ENCODE measurements at places on chromosomes 1 and 21. TPM values are rescaled to one million over a fixed set of nuclear protein-coding genes. Genes with fewer than 3 reads are reported as not detected.

- H3K27me3 ChIP-seq, result no peaks in the 10 kb centered on the region
- no peak overlapping the region for H3K27ac ChIP-seq
- DNase-seq, result no peak
- no peaks in the 10 kb centered on the region for H3K4me1 ChIP-seq
- H3K36me3 ChIP-seq, result no peaks in the 10 kb centered on the region
Observed at GRCh38 chr1:186283374-186283773, 91.7 kb downstream of the TPR start.

GRCh38 chr1:183291216-183291762 is 105.2 kb downstream of the LAMC2 start:
- peaks cover 29% of the 10 kb centered on the region for H3K4me1 ChIP-seq
- no peak overlapping the region for H3K4me3 ChIP-seq
- H3K27ac ChIP-seq, result no peak overlapping the region
- no peak for DNase-seq

GRCh38 chr1:10495952-10496351 is 21.2 kb downstream of the PEX14 start:
- peaks cover 15% of the 10 kb centered on the region for H3K4me1 ChIP-seq
- H3K27me3 ChIP-seq, result no peaks in the 10 kb centered on the region
- no peak overlapping the region for H3K4me3 ChIP-seq
- H3K27ac ChIP-seq, result peak overlapping the region; percentile 67

DNA sequence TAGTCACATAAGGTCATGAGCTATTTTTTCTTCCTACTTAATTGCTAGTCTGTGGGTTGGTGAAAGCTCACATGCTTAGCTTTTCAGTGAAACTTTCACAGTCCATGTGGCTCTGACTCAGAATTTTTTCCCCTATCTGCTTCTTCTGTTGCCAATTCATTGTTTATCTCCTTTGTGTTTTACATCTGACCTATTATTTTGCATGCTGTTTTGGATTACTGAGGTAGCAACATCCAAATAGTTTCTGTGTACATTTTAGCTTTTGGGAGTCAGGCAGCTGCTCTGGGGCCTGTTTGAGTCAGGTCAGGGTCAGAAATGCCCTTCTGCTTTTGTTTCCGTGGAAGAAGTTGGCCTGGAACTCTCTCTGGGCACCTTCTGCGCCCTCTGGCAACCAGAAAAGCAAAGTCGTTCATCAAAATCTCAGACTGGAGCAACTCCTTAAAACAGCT is 40.0 kb downstream of the ROR1 start:
- H3K27ac ChIP-seq, result no peak overlapping the region
- no peaks in the 10 kb centered on the region for H3K27me3 ChIP-seq
- no peak overlapping the region for H3K4me3 ChIP-seq
- peaks cover 42% of the 10 kb centered on the region for H3K36me3 ChIP-seq
- DNase-seq, result no peak

DNA sequence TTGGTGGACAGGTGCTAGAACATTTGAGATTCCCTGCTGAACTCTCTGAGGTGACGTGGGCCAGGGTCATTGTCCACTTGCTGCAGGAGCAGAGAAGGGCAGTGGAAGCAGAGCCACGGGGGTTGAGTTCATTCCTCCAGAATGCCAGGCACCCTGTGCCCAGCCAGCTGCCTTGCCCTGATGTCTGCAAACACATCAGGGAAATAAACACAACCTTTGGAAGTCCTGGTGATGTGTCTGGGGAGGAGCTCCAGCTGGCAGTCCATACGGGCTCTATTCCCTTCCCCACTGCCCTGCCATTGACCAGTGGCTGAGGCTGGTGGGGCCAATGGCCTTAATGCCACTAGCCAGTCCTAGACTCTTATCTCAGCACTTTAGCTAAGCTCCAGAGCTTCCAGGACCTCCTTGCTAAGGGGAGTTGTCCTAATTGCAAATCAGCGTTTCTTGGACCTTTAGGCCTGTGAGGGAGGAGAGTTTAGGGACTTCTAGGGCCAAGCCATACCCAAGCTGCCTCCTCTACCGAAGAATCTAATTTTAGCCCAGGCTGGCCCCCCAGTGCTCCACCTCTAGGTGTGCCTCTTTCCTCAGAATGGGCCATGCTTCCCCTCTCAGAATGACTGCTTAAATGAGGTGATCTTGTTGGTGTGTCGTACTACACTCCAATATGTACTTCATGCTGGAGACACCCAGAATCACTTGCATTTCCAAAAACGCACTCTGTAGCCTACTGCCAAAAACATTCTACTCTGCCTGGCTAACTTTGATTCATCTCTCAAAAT is 25.9 kb upstream of the MFSD2A start:
- DNase-seq, result no peak
- H3K36me3 ChIP-seq, result no peaks in the 10 kb centered on the region
- H3K4me1 ChIP-seq, result peaks cover 18% of the 10 kb centered on the region
- H3K4me3 ChIP-seq, result no peak overlapping the region
- H3K27me3 ChIP-seq, result peaks cover 6% of the 10 kb centered on the region
- no peak overlapping the region for H3K27ac ChIP-seq

- no peak overlapping the region for H3K4me3 ChIP-seq
- no peak for DNase-seq
- no peaks in the 10 kb centered on the region for H3K36me3 ChIP-seq
- H3K27me3 ChIP-seq, result no peaks in the 10 kb centered on the region
Observed at GRCh38 chr1:50661626-50662025, 238.4 kb upstream of the DMRTA2 start.

GRCh38 chr1:2645776-2646175 is 13.0 kb upstream of the MMEL1 start:
- no peaks in the 10 kb centered on the region for H3K4me1 ChIP-seq
- no peak overlapping the region for H3K4me3 ChIP-seq
- H3K27me3 ChIP-seq, result peaks cover 6% of the 10 kb centered on the region
- DNase-seq, result no peak
- no peak overlapping the region for H3K27ac ChIP-seq

- H3K36me3 ChIP-seq, result peaks cover 10% of the 10 kb centered on the region
- H3K4me3 ChIP-seq, result peak overlapping the region; percentile 92
- H3K27ac ChIP-seq, result peak overlapping the region; percentile 89
- peaks cover 27% of the 10 kb centered on the region for H3K4me1 ChIP-seq
- no peaks in the 10 kb centered on the region for H3K27me3 ChIP-seq
Observed at GRCh38 chr1:22053017-22053860, 730 bp downstream of the CDC42 start.

GRCh38 chr1:20375563-20375962 is 84.9 kb downstream of the VWA5B1 start:
- no peaks in the 10 kb centered on the region for H3K36me3 ChIP-seq
- H3K4me3 ChIP-seq, result no peak overlapping the region
- peaks cover 73% of the 10 kb centered on the region for H3K27me3 ChIP-seq
- no peak overlapping the region for H3K27ac ChIP-seq
- DNase-seq, result no peak

GRCh38 chr1:10387677-10388386 is 11.0 kb upstream of the PGD start:
- DNase-seq, result no peak
- peaks cover 11% of the 10 kb centered on the region for H3K36me3 ChIP-seq

DNA sequence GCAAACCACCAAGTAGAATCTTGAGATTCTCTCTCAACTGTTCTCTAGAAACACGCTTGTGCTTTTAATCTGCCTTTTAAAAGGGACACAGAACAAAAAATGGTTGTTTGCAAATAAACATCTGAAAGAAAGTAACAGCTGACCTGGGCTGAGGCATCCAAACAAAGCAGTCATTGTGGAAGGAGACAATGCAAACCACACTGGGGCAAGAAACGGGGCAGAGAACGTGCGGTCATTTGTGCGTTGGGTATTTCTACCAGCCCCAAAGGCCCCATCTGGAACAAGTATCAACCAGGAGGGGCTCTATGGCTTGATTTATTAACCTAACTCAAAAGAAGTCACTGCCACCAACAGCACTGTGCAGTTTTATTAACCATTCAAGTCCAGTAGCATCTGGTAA is 6.0 kb downstream of the STMN1 start:
- H3K27me3 ChIP-seq, result no peaks in the 10 kb centered on the region
- H3K27ac ChIP-seq, result no peak overlapping the region
- H3K4me3 ChIP-seq, result no peak overlapping the region
- no peak for DNase-seq
- peaks cover 65% of the 10 kb centered on the region for H3K36me3 ChIP-seq

DNA sequence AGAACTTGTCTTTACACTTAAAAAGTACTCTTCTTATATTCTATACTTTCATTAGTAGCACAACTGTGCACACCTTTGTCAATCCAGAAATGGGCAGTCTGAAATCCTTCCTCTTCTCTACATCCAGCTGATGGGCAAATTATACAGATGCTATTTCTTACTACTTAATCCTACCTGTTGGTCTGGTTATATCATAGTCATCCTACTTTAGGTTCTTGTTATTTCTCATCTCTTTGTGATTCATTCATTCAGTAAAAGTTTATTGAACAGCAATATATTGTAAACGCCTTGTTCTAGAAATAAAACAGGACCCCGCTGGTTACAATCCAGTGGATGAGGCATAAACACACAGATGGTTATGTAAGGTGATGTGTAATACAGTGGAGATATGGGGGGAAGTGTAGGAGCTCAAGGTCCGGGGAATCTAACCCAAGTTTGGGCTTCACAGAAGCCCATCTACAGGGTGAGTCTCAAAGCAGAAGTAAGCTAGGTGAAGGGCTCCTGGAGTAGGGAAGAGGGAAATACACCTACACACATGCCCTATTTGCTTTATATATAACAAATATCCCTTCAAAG is 11.8 kb upstream of the FUBP1 start:
- DNase-seq, result no peak
- H3K4me1 ChIP-seq, result peaks cover 31% of the 10 kb centered on the region
- H3K27ac ChIP-seq, result no peak overlapping the region
- H3K27me3 ChIP-seq, result no peaks in the 10 kb centered on the region
- peaks cover 5% of the 10 kb centered on the region for H3K36me3 ChIP-seq

GRCh38 chr1:212002536-212002935 is 32.8 kb downstream of the INTS7 start:
- no peak overlapping the region for H3K4me3 ChIP-seq
- peaks cover 8% of the 10 kb centered on the region for H3K36me3 ChIP-seq

DNA sequence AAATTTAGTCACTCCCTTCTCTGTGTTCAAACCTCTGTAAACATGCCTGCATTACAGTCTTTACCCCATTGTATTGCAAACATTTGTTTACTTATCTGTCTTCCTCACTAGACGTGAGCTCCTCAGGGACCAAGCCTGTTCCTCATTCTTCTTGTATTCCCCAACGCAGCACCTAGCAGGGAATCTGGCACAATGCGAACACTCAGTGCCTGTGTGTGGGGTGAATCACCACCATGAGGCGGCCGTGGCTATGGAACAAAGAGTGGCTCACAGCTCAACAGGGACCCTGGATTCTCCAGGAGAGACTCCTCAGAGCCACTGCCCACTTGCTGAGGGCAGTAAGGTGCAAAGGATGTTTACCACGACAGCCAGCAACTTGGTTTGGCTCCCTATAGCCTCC is 95.9 kb downstream of the DDX20 start:
- H3K4me3 ChIP-seq, result no peak overlapping the region
- no peaks in the 10 kb centered on the region for H3K27me3 ChIP-seq
- H3K27ac ChIP-seq, result no peak overlapping the region
- H3K36me3 ChIP-seq, result no peaks in the 10 kb centered on the region

DNA sequence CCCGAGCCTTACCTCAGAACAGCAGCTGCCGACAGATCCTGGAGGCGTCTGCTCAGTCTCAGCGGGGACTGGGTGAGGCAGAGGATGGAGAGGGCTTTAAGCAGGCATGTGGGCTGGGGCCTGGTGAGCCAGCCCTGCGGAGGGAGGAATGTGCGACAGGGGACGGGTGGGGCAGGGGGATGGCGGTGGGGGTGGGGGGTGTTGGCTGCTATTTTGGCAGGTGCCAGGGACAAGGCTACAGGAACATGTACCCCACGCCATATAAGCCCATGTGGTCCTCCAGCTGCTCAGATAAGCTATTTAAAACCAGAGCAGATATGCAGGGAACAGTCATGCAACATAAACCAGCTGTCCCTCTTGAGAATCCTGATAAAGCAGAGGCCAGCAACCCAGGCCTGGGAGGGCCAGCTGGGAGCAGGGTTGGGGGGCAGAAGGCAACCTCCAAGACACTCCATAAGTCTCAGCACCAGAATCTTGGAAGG is at the start of gene TNNT2:
Gene TNNT2 (minus strand): TSS at position 70 of the 482 bp plus-strand sequence. CDS start 4,426 bp downstream, outside the sequence.
- 0 out of 2 replicates have a peak, but pooled peaks cover 2% of the 10 kb centered on the region for H3K27me3 ChIP-seq
- H3K36me3 ChIP-seq, result no peaks in the 10 kb centered on the region
- H3K27ac ChIP-seq, result peak within 1 kb of the TSS; percentile 98
- DNase-seq, result no peak
- H3K4me1 ChIP-seq, result peaks cover 46% of the 10 kb centered on the region
- H3K4me3 ChIP-seq, result peak within 1 kb of the TSS; percentile 58

DNA sequence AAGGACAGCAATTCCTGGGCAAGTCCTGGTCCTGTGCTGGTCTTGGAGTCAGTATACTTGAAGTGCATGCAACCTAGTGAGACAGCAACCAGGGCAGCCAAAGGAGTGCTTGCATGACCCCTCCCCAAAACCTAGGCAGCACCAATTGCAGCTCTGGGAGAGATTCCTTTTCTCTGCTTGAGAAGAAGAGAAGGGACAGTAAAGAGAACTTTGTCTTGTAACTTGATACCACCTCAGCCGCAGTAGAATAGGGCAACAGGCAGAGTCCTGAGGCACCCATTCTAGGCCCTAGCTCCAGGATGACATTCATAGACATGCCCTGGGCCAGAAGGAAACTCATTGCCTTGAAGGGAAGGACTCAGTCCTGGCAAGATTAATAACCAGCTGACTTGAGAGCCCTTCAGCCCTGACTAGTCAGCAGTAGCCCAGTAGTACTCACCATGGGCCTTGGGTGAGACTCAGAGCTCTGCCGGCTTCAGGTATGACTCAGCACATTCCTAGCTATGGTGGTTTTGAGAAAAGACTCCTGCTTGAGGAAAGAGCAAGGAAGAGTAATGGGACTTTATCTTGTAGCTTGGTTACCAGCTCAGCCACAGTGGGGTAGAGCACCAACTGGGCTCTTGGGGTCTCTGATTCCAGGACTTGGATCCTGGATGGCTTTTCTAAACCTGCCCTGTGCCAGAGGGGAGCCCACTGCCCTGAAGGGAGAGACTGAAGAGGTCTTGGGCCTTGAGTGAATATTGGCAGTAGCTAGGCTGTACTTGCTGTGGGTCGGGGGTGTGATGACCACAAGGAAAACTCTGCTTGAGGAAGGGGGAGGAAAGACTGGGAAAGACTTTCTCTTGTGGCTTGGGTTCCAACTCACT is 51.7 kb upstream of the ACADM start:
- H3K27ac ChIP-seq, result peak overlapping the region; percentile 91
- no peaks in the 10 kb centered on the region for H3K27me3 ChIP-seq
- H3K4me3 ChIP-seq, result peak overlapping the region; percentile 23
- H3K4me1 ChIP-seq, result peaks cover 53% of the 10 kb centered on the region

GRCh38 chr1:156804572-156805243 is 11.9 kb downstream of the SH2D2A start:
- H3K4me3 ChIP-seq, result no peak overlapping the region
- no peaks in the 10 kb centered on the region for H3K27me3 ChIP-seq
- no peak overlapping the region for H3K27ac ChIP-seq
- no peak for DNase-seq

Gene CHIT1
- total RNA-seq, result 0.15 TPM

Gene IL22RA1
- total RNA-seq, result 0.14 TPM

Gene C4BPB
- 0.30 TPM for total RNA-seq

Gene B3GALT2
- total RNA-seq, result 0.05 TPM

Gene C1orf53
- total RNA-seq, result 0.33 TPM

Gene LRRC8C
- total RNA-seq, result 2.1 TPM

Data from WTC11 (cell line).